ENCODE measurements at places on chromosomes 11 and 22.
A peak's percentile ranks its signal among the peaks of the same experiment; 100 is the strongest.

- no peak for DNase-seq
Observed at GRCh38 chr11:43164831-43165230, 147.0 kb upstream of the API5 start.

- no peak for DNase-seq
Observed at GRCh38 chr22:39429916-39430575, 26.8 kb upstream of the MGAT3 start.

DNA sequence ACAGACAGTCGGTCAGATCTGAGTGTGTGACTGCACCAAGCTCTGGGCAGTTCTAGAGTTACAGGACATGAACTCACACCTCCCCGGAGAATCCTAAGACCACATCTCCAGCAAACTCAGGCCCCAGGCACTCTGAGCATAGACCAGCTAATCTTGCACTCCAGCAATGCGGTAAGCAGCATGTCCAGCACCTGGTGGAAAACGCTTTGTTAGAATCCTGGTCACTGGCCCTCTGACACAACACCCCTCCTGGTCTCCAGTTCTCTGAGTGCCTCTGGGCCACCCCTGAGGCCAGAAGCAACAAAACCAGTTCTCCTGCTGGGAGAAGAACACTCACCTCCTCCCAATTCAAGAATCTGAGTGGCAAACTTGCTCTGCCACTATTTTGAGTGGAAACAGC, 82.7 kb upstream of the TMEM45B start:
- no peak for DNase-seq

GRCh38 chr22:48667289-48667688, 1160.4 kb downstream of the BRD1 start:
- no peak for DNase-seq

DNA sequence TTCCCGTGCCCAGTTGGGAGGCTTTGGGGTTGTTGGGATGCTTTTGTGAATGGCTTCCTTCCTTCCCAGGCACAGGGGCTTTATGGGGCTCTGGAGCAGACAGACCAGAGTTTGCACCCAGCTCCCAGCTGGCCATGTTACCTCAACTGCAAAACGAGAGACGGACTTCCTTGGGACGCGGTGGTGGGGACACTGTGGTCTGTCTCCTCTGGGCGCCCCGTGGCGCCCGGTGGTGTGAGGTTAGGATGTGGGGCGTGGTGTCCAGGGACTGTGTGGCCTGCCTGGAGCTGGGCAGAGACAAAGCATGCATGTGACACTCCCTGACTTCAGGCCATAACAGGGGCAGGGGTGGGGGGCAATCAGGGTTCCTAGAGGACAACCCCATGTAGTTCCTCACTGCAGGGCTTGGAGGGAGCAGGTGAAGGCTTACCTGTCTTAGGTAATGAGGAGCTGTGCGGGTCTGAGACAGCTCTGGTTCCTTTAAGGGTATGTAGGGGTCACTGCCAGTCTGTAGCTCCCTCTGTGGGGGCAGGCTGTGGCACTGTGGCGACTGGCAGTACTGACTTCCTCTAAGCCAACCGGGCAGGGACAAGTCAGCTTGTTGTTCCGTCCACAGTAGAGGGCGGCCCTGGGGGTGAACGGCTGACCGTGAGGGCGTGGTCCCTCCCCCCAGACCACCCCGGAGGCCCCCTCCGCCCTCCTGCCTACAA, 14.4 kb downstream of the KCNQ1 start:
- DNase-seq = no peak

- no peak for DNase-seq
Observed at GRCh38 chr11:16418428-16419097, 62.2 kb upstream of the SOX6 start.

- no peak for DNase-seq
Observed at GRCh38 chr11:81707881-81708280, 1025.8 kb downstream of the FAM181B start.

DNA sequence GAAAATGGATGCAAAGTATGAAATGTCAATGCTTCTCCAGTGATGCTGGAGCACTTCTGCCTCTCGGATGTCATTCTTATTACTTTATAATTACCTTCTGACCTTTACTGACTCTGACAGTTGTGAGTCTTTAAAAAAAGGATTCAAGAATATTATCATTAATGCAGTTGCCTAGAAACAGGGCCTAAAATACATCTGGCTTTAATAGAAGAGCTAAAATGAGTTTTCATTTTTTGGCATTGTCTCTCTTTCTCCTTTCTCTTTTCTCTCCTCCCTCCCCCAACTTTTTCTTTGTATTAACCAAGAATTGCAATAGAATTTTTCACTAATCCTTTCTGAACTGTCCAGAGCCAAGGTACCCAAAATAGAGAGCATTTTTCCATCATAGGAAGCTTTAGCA, 45.9 kb downstream of the FDX1 start:
- peak; percentile 49 for DNase-seq

- DNase-seq = peak; percentile 59
Observed at GRCh38 chr11:86805873-86806310, 5.5 kb downstream of the PRSS23 start.

GRCh38 chr11:90916706-90917105, 693.9 kb upstream of the CHORDC1 start:
- DNase-seq = no peak

GRCh38 chr11:70173018-70173417, 30.1 kb upstream of the FADD start:
- DNase-seq = no peak

DNA sequence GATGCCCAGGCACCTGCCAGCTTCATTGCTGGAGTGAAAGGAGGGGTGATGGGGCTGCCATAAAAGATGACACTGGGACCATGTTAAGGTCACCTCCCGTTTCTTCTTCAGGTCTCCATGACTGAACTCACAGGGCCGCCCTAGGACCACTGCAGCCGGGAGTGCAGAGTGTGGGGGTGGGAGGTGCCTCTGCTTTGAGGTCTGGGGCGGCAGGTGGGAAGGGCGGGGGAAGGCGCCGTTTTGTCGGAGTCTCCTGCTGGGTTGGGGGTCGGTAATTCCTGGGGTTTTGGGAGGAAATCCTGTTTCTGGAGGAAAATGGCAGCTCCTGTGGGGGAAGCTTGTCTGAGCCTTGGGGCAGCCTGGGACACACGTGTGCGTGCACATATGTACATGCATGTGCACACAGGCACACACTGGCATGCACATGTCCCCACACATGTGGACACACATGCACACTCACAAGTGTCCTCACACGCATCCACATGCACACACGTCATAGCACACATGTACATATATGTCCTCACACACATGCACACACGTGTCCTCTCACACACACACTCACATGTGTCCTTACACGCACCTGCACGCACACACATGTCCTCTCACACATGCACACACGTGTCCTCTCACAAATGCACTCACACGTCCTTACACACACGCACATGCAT, 990.9 kb downstream of the BRD1 start:
- no peak for DNase-seq

GRCh38 chr11:65559951-65560537, 1.9 kb upstream of the LTBP3 start:
- DNase-seq = peak; percentile 72

- no peak for DNase-seq
Observed at GRCh38 chr11:134679592-134679991, 267.6 kb upstream of the B3GAT1 start.

GRCh38 chr11:1515082-1516060, 28.8 kb upstream of the MOB2 start:
- peak; percentile 58 for DNase-seq

- DNase-seq = peak; percentile 92
Observed at GRCh38 chr11:15976433-15977045, 379.8 kb downstream of the SOX6 start.

- peak; percentile 42 for DNase-seq
Observed at GRCh38 chr11:73759610-73760134, 1.2 kb downstream of the RAB6A start.

GRCh38 chr11:17921659-17922415, 91.0 kb downstream of the SERGEF start:
- DNase-seq = peak; percentile 71

GRCh38 chr11:118104491-118104890, 17.7 kb upstream of the SMIM35 start:
- DNase-seq = no peak

GRCh38 chr22:22720201-22720723, 75.8 kb downstream of the GGTLC2 start:
- peak; percentile 51 for DNase-seq

GRCh38 chr11:11446967-11447366, 93.9 kb upstream of the CSNK2A3 start:
- no peak for DNase-seq

DNA sequence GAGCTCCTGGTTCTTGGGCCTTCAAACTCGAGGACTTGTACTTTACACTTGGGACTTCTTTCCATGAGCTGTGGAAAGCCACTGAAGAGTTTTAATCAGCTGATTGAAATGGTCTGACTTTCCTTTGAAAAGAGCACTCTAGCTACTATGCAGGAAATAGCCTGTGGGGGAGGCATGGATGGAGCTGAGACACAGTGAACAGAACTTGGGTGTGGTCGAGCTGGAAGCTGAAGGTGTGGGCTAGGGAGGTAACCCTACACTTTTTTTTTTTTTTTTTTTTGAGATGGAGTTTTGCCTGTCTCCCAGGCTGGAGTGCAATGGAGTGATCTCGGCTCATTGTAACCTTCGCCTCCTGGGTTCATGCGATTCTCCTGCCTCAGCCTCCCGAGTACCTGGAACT, 17.5 kb upstream of the CAPRIN1 start:
- DNase-seq = no peak

GRCh38 chr22:17451316-17451715, 82.1 kb downstream of the CECR2 start:
- DNase-seq = no peak

GRCh38 chr11:83948200-83948599, 662.0 kb upstream of the CCDC90B start:
- no peak for DNase-seq

DNA sequence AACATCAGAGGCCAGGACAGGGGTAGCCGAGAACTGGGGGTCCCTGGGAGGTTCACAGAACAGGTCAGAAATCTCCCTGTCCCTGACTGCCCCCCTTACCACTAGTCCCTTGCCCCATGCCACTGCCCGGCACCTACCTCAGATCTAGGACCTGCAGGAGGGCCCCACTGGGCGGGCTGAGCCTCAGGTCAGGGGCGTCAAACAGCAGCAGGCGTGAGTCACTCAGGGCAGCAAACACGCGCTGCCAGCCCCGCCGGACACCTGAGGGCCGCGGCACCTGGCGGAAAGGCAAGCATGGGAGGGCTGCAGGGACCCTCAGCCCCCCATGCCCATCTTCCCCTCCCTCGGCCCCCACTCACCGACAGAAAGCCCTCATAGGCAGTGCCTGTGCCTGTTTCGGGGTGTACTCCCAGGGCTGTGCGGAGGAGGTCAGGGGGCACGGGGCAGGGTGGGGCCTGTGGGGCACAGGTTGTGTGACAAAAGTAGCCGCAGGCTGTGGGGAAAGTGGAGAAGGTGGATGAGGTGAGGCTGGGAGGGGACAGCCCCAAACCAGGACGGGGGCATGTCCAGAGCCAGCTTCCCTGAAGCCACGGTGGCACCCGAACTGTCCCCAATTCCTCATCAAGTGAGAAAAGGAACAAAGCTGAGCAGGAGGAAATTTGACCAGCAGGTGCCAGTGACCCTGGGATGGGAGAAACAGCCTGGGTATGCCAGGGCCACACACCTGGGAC, 11.8 kb downstream of the CDC42BPG start:
- no peak for DNase-seq

DNA sequence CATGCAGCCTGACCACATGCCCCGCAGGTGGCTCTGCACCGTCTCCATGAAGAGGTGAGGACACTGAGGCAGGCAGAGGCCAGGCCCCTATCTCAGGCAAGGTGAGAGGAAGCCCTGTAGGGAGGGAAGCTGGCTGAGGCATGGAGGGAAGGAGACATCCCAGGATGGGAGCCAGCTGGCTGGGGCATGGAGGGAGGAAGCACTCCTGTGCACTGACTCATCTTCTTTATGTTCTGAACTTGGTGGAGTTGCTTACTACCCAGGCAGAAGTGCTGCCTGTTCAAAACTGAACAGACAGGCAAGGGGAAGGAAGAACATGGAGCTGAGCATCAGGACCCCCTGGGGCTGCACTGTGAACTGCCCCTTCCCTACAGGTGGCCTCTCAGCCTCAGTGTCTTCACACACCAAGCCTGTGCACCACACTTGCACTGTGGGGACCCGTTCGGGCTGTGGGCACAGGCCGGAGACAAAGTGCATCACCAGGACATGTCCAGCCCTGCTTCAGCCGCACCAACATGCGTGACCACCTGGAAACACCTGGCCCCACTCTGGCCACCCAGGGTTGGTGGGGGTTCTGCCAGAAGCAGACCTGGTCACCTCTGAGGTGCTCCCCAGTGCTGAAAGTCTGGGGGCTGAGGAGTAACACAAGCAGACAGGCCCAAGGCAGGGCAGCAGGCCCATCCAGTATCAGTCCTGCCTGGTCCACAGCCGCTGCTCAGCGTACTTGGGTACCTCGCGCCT, 55.5 kb downstream of the DGCR2 start:
- DNase-seq = peak; percentile 57

DNA sequence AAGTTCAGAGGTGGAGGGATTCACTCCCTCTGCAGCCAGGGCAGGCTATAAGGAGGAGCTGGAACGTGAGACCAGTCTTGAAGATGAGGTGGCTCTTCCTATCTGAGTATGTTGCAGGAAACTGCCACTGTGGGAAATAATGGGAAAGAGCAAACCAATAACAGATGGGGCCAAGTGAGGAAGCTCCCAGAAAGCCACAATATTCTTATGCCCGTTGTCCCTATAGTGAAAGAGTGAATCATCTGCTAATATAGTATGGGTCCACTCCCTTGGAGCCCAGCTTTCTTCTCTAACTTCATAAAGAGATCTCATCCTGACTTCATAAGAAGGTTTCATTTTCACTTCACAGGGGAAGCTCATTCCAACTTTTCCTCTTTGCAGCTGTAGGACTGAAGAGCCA, 206.4 kb downstream of the BLID start:
- DNase-seq = no peak

DNA sequence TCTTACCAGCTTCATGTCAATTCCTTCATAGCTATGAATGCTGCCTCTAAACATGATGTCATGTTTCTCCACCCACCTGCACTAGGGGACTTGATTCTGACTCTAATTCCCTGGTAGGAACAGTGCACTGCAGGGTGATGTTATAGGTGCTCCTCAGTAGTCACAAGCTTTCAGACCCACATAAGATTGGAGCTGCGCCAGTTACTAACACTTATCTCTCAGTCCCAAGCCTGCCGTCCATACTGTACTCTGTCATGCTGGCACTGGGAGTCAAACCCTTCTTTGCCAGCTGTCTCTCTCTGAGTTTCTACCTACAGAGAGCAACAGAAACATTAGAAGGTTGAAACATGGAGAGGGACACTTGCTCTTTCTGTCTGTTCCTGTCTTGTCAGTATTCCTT, 5.5 kb downstream of the OR56A1 start:
- no peak for DNase-seq

Measured in fibroblast of the aortic adventitia (primary cell).